Activated CD8-positive, alpha-beta memory T cell treated with anti-CD3 and anti-CD28 coated beads for 1 hour (primary cell): ENCODE measurements at places on chromosomes 11 and 22.

GRCh38 chr11:128195057-128195751 is 392.2 kb downstream of the ETS1 start:
- DNase-seq = no peak

GRCh38 chr11:103878646-103879045 is 157.8 kb upstream of the DDI1 start:
- DNase-seq = no peak

GRCh38 chr11:88655196-88655595 is 317.7 kb upstream of the CTSC start:
- no peak for DNase-seq

DNA sequence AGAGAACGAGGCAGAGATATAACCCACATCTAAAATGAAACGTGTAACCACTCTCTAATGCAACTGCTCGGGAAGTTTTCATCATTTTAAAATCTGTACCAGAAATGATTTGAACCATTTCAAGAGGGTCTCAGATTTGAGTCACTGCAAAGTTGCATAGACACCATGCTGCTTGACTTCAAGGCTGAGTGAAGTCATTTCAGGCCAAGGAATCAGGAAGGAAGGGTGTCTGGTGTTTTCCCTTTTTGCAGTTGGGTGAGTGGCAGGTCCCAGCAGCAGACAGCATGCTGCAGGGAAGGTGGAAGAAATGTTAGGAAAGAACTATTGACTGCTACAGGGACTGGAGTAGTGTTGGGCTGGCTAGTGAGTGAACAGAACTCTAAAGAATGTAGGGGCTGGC is 16.5 kb downstream of the TANGO2 start:
- DNase-seq = no peak

DNA sequence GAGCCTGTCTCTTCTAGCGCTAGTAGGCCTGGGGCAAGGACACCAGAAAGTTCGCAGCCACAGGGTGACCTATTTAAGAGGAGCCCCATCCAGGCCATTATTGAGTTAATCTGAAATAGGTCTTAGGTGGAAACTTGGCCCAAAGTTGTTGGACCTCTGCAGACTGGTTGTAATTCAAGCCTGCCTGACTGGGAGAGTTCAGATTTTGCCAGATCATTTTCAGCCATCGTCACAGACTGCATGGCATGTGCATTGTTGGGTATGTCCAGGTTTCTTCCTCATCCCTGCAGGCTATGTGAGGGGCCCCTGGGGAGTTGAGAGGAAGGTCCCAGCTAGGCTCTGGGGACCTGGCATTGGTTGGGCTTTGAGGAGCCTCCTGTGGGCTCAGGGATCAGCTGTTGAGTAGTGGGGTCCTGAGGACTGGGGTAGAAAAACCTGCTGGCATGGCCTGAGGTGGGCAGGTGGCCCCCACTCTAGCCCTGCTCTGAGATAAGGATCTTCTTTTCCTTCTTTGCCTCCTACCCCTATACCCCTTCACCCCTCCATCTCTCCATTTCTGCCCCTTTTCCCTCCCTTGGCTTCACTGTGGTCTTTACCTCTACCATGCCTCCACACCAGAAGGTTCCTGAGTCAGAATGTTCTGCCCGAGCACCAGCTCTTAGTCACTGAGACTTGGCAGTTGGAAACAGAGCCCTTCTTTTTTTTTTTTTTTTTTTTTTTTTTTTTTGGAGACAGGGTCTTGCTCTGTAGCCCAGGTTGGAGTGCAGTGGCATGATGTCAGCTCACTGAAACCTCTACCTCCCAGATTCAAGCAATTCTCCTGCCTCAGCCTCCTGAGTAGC is 112.7 kb downstream of the MORC2 start:
- no peak for DNase-seq
